ENCODE measurements at places on chromosomes 4 and X.

GRCh38 chr4:17206829-17207801, 304.8 kb downstream of the QDPR start:
- DNase-seq = no peak

- DNase-seq = no peak
Measured at GRCh38 chrX:25427873-25428555, 412.2 kb upstream of the ARX start.

DNA sequence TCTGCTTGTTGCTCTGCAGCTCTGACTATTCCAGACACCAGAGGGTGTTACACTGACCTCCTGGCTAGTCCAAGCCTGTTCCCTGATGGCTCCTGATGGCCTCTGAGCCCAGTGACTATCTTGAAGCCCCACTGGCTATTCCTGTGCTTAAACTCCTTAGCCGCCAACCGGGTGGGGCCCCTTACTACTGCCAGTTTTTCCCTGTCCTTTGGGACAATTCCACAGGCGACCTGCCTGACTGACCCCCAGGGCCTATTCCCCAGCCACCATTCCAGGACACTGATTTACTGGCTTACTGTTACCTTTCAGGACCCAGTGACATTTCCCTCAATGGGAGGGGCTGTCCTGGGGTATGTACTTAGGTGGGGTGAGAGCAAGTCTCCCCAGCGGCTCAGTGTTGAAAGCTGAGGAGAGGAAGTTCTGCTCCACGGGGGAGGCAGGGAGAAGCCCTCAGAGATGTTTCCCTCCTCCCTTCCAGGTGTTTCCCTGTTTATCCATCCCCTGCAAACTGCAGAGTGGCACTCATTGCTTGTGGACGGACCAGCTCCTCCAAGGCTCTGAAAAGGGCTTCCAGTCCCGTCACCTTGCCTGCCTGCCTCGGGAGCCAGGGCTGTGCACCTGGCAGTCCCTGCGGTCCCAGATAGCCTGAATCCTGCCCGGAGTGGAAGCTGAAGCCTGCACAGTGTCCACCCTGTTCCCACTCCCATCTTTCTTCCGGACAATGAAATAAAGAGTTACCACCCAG, 4.0 kb downstream of the TIMP1 start:
- DNase-seq = no peak

GRCh38 chrX:155968791-155969190, 28.7 kb upstream of the IL9R start:
- no peak for DNase-seq

- no peak for DNase-seq
Measured at GRCh38 chrX:77556276-77556675, 109.1 kb downstream of the FGF16 start.

GRCh38 chr4:73663576-73663975, 43.3 kb upstream of the RASSF6 start:
- no peak for DNase-seq

GRCh38 chr4:171601091-171601490, 212.1 kb upstream of the GALNTL6 start:
- DNase-seq = no peak

- no peak for DNase-seq
Measured at GRCh38 chrX:153494541-153495361, at the start of gene BGN. Gene BGN (plus strand): TSS chrX:153494980. CDS start chrX:153504632, 9,652 bp downstream.

- no peak for DNase-seq
Measured at GRCh38 chr4:101475246-101475645, 127.9 kb upstream of the PPP3CA start.

DNA sequence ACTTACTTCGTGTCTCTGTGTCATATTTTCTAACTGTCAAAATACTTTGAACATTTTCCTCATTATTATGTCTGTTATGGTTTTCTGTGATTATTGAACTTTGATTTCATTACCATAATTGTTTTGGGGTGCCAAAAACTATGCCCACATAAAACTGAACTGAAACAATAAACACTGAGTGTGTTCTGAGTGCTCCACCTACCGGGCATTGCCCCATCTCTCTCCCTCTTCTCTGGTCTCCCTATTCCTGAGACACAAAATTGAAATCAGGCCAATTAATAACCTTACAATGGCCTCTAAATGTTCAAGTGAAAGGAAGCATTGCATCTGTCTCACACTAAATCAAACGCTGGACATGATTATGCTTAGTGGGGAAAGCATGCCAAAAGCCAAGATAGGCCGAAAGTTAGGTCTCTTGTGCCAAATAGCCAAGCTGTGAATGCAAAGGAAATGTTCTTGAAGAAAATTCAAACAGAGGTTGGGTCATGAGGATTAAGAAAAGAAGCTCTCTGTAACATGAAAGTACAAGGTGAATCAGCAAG, 972.3 kb downstream of the PCDH7 start:
- DNase-seq = no peak

DNA sequence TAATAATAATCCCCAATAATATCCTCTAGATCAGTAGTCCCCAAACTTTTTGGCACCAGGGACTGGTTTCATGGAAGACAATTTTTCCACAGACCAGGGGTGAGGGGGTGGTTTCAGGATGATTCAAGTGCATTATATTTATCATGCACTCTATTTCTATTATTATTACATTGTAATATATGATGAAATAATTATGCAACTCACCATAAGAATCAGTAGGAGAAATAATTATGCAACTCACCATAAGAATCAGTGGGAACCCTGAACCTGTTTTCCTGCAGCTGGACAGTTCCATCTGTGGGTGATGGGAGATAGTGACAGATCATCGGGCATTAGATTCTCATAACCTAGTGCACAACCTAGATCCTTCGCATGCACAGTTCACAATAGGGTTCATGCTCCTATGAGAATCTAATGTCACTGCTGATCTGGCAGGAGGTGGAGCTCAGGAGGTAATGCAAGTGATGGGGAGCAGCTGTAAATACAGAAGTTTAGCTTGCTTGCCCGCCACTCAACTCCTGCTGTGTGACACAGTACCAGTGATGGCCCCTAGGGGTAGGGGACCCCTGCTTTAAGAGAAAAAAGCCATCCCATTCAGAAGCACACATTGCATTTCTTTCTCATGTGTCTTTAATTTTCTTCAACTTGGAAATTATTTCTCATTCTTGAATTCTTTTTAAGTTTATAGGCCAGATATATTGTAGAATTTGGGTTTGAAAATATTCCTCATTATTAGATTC, 16.0 kb upstream of the SH3RF1 start:
- DNase-seq = no peak

DNA sequence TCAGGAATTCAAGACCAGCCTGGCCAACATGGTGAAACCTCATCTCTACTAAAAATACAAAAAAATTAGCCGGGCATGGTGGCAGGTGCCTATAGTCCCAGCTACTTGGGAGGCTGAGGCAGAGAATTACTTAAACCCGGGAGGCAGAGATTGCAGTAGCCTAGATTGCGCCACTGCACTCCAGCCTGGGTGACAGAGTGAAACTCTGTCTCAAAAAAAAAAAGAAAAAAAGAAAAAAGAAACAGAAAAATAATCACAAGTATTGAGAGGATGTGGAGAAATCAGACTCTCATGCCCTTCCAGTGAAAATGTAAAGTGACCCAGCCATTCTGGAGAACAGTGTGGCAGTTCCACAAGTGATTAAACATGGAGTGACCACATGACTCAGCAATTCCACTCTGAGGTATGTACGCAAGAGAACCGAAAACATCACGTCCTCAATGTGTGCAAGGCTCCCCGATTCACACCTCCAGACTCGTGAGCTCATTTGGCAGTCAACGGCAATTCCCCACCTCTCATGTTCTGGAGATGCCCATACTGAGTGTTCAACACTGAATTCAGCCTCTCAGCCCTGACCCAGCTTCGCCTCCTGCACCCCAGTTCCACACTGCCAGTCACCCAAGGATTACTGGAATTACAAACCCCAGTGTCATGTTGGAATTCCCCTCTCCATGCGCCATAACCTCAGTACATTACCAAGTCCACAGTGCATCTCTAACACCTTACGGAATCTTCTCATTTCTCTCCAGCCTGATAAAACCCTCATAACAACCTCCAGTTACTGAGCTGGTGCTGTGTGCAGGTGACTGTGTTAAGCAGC, 21.1 kb downstream of the ACOX3 start:
- no peak for DNase-seq

GRCh38 chrX:149638860-149639259, 7.3 kb upstream of the TMEM185A start:
- DNase-seq = peak; percentile 0

- no peak for DNase-seq
Measured at GRCh38 chr4:185513489-185514181, 21.7 kb downstream of the PDLIM3 start.

DNA sequence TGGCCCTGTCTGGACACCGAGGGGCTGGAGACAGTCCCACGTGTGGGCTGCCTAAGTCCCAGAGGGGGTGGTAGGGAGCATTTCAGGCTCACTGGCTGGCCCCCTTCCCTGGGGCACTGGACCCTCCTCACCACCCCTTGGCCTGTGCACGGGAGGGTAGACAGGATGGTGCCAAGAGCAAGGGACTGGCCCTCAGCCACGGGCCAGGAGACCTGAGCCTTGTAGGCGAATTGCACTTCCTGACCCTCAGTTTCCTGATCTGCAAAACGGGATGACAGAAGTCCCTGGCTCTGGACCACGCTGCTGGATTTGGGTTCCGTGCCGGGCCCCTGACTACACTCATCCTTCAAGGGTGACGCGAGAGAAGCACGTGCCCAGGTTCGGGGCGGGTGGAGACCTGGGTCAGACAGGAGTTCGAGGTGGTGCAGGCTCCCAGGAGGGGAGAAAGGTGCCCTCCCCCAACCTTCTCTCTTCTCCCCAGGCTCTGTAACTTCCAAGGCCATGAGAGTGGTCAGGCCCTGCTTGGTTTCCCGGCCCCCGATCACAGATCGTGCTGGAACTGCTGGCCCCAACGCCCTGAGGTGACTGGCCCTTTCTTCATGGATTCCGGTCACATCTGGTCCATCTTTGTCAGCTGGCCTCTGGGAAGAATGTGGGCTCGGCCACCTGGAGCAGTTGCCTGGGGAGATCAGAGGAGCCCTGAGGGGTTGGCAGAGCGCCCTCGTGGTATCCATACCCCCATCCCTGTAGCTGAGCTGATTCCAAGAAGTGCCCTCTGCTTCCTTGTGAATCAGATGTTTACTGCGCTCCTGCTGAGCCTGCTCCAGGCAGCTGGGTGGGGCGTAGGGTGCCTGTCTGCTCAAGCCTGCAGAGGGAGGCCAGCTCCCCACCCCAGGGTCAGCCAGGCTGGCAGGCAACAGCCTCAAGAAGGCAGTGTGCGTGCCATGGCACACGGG, 3.3 kb downstream of the SH3BP2 start:
- peak; percentile 55 for DNase-seq

DNA sequence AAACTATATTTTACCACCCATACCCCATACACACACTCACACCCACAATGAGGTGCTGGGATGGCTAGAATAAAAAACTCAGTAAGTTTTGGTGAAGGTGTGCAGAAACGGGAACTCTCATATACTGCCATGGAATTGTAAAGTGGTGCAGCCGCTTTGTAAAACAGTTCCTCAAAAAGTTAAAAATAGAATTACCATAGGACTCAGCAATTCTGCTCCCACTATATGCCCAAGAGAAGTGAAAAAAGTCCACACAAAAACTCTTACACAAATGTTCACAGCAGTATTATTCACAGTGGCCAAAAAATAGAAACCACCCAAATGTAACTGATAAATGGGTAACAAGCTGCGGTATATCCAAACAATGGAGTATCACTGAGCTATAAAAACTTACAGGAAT, 6.5 kb downstream of the CENPU start:
- DNase-seq = no peak

GRCh38 chr4:70747874-70748273, 26.1 kb downstream of the RUFY3 start:
- DNase-seq = no peak

- DNase-seq = no peak
Measured at GRCh38 chr4:126061655-126062054, 746.9 kb downstream of the FAT4 start.

DNA sequence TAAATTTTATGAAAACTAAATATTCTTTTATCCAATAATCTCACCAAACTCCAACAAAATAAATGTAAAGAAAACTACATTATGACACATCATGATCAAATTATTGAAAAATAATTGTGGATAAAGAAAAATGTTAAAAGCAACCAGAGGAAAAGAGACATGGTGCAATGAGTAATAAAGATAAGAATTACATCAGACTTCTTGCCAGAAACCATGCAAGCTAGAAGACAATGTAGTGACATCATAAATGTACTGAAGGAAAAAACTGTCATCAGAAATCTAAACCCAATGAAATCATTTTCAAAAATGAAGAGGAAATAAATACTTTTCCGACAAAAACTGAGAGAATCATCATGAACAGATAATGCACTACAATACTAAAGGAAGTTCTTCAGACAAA, 135.9 kb upstream of the EOLA2 start:
- no peak for DNase-seq

GRCh38 chr4:109511414-109511813, 48.6 kb upstream of the MCUB start:
- no peak for DNase-seq

DNA sequence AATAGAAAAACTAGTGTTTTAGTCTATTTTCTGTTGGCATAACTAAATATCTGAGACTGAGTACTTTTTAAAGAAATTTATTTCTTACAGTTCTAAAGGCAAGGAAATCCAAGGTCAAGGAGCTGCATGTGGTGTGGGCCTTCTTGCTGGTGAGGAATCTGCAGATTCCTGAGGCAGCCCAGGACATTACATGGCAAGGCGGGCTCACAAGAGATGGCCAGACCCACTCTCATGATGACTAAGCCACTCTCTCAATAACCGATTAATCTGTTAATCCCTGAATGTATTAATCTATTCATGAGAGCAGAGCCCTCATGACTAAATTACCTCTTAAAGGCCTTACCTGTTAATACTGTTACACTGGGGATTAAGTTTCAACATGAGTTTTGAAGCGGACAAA, 340.8 kb downstream of the GRXCR1 start:
- DNase-seq = no peak

GRCh38 chr4:138021139-138021830, 220.9 kb downstream of the SLC7A11 start:
- no peak for DNase-seq

GRCh38 chrX:1026263-1027015, 186.0 kb downstream of the CRLF2 start:
- no peak for DNase-seq

DNA sequence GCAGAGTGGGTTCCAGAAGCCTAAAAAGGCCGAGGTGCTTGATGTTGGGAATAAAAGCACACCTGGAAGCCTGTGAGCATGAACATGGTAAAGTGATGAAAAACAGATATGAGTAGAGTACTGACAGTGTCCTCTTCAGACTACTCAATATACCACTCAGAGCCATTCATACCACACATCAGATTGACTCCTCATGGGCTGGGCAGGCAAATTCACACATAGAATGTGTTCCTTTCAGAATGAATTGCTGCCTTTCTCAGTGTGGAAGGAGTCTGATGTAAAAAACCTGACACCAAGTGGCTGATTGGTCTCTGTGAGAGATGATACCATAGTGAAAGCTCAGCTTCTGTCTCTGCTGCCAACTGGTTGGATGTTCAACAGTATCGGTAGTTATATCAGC, 442.7 kb downstream of the RAPGEF2 start:
- no peak for DNase-seq

DNA sequence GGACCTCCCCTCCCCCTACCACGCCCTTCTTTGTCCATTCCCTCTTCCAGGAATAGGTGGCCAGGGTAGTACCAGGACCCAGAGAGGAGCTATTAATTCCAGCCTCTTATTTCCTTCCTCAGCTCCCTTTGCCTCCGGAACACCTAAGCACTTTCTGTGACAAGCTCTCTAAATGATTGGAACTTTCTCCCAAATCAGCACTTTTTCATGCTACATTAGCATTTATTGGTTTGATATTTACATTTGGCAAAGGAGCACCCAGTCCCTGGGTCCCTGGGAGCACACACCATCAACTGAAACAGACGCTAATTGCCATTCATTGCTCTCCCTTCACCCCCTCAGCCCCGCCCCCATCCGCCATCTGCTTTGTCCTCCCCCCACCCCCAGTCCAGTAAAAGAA, 182.0 kb upstream of the BCOR start:
- no peak for DNase-seq
